Uterus (tissue), 4 donors: ENCODE measurements at places on chromosomes 4 and X. TPM values are rescaled to one million over a fixed set of nuclear protein-coding genes. Genes with fewer than 3 reads are reported as not detected.

The SHROOM4 gene
- total RNA-seq = 13.6 TPM

The TMEM47 gene
- total RNA-seq = 75.0 TPM

The CENPI gene
- total RNA-seq = 24.7 TPM

The TCEAL3 gene
- 13.8 TPM for total RNA-seq

GRCh38 chr4:1664141-1664540 lies 20.0 kb downstream of the FAM53A start:
- DNase-seq = no peak

GRCh38 chrX:140724736-140725135 lies 15.2 kb downstream of the LINC00632 start:
- DNase-seq = no peak

- no peak for DNase-seq
Measured at GRCh38 chr4:153735906-153736461, 23.8 kb downstream of the RNF175 start.

- DNase-seq = no peak
Measured at GRCh38 chrX:114959729-114960128, 57.7 kb downstream of the IL13RA2 start.

DNA sequence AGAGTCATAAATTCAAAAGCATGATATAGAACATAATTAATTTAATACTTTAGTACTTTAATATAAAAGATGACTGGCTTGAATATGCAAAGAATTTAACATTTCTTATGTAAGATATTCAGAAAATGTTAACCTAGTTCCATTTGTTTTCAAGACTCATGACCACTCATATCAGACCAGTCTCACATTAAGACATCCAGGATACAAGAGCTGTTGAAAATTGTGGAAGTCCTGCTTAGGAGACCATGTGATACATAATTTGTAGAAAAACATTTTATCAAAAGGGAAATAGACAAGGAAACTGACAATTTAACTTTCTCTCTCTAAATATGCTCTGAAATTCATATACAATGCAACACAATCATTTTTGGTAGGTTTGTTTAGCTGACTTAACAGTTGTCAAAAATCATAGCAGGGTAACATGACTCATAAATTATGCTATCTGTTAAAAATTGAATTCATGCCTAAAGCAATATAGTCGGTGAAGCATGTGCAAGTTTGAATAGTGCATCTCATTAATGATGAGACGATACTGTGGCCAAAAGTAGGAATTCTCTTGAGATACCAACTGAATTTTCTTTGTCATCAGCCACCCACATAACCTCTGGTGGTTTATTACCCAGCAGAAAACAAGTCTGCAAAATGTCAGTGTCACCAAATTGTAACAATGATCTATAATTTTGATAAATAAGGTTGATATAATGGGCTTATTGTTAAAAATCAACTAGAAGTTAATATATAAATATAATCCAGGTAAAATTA lies 211.4 kb downstream of the GASK1B start:
- DNase-seq = no peak

GRCh38 chrX:15820106-15821073 lies 30.1 kb downstream of the ZRSR2 start:
- DNase-seq = no peak

DNA sequence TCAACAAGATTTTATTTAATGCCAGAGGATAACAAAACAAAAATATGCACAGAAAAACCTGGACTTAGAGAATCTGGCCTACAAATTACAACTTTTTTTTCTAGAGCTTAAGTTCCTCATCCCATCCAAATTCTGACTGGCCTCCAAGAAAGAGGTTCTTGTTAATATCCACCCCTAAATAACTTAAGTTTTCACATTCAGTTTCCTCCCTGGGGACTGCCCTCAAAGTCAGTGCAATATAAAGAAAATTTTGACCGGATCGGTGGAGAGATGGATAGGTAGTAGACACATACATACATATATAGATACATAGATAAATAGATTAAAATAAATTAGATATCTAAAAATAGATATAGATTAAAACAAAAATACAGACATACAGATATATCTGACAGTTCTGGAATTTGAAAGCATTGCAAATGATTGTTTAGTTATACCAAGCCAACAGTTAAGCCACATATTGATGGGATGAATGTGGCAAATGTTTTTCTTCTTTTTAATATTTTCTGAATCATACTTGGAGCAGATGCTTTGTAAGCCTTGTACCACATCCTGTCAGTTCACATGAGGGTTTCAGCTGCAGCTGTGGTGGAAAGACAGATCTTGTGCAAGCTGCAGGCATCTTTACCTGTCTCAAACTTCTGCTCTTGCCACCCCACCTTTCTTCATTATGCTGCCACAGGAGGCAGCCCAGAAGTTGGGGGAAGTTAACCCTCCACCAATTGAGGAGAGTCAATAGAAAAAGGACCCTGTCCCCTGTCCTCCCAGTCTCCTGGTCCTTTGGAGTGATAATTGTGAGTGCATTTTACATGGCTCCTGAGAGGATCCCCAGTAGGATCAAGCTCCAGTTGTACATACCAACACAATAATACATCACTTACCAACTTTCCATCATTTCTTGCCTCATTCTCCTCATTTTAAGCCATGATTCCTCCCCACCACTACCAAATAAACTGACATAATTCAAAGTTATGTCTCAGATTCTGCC lies 58.5 kb upstream of the PRDM8 start:
- no peak for DNase-seq

DNA sequence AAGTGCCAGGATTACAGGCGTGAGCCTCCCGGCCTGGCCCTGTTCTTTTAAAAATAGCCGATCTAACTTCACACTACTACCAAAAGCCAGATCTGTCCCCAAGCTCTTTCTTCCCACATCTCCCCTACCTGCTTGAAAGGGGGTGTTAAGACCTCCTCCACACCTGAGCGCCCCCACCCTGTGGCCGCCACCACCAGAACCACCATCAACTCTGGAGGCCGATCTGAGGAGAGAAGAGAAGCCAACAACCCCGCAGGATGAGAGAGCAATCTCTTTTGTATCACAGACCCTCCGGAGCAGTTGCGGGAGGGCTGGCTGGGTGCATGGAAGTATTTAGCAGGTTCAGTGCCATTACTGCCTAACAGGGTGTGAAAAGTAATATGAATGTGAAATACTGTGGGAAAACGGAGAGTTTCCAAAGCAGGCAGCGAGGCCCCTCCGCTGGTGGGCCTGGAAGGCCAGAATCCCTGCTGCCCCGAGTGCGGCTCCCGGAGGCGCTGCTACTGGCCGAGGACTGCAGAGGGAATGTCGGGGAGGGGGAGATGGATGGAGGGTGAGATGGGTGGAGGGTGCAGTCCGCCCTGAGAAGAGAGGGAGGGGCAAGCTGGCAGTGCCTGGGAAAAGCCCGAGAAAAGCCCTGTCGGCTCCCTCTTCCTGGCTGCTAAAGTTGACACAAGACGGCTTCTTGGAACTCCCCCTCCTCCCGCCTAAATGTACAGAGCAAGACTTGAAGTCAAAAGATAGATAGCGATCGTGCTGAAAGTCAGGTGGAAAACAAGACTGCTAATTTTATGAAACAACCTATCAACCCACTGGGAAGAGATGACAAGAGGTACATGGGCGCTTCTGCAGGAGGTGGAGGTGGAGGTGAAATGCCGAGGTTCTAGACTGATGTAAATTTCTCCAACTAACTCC lies 22.3 kb downstream of the HAND2 start:
- DNase-seq = peak; percentile 14

- DNase-seq = peak; percentile 57
Measured at GRCh38 chrX:23694606-23695005, 27.3 kb downstream of the PRDX4 start.

- DNase-seq = no peak
Measured at GRCh38 chrX:122246937-122247336, 937.1 kb upstream of the GRIA3 start.
